ENCODE measurements at places on chromosomes 7 and 10.

GRCh38 chr7:139767561-139767982, 10.2 kb downstream of the HIPK2 start:
- no peak for DNase-seq
- H3K4me1 ChIP-seq = peaks cover 55% of the 10 kb centered on the region
- peaks cover 5% of the 10 kb centered on the region for H3K36me3 ChIP-seq
- H3K4me3 ChIP-seq = no peak overlapping the region
- no peaks in the 10 kb centered on the region for H3K27me3 ChIP-seq

- H3K4me1 ChIP-seq = peaks cover 10% of the 10 kb centered on the region
- H3K27ac ChIP-seq = no peak overlapping the region
- no peaks in the 10 kb centered on the region for H3K27me3 ChIP-seq
Observed at GRCh38 chr10:11605807-11606408, 5.5 kb downstream of the USP6NL start.

- peaks cover 16% of the 10 kb centered on the region for H3K4me1 ChIP-seq
- no peak overlapping the region for H3K27ac ChIP-seq
- no peak overlapping the region for H3K4me3 ChIP-seq
- H3K27me3 ChIP-seq = no peaks in the 10 kb centered on the region
Observed at GRCh38 chr7:100120733-100121036, 1.3 kb downstream of the CNPY4 start.

DNA sequence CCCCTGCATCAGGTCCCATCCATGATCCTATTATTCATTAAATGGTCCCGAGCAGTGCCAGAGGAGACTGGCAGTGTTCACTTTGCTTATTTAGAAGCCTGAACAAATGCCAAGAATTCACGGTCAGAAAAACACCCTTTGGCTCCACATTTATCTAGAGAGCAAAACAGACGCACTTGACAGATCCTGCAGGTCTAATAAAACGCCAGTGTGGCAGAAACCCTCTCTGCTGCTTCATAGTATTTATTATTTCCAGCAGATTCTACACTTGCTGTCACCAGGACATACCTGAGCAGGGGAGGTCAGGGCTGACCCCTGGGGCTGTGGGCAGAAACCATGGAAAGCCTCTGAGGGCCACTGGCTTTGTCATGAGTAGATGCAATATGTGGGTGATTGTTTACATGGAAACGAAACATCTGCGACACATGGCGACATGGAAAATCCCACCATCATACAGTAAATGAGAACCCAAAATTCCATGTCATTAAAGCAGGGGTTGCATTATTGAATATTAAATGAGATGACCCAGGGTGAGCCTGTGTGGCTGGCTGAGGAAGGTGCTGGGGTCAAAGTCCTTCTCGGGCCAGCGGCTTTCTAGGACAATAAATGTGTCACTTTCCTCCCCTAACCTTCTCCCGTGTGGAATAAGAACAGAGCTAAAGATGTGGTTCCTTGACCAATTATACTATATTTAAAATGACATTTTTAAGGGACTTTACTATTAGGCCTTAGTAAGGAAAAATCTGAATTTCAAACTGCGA, 205.9 kb upstream of the SVIL start:
- DNase-seq = peak; percentile 39
- peak overlapping the region; percentile 66 for H3K27ac ChIP-seq
- no peaks in the 10 kb centered on the region for H3K36me3 ChIP-seq
- no peak overlapping the region for H3K4me3 ChIP-seq
- H3K27me3 ChIP-seq = no peaks in the 10 kb centered on the region
- H3K4me1 ChIP-seq = no peaks in the 10 kb centered on the region

- no peaks in the 10 kb centered on the region for H3K27me3 ChIP-seq
- no peak overlapping the region for H3K4me3 ChIP-seq
- no peaks in the 10 kb centered on the region for H3K36me3 ChIP-seq
- H3K4me1 ChIP-seq = no peaks in the 10 kb centered on the region
- DNase-seq = no peak
Observed at GRCh38 chr7:46839651-46840050, 742.3 kb downstream of the TNS3 start.

- DNase-seq = peak; percentile 88
- H3K4me3 ChIP-seq = peak overlapping the region; percentile 64
- H3K27me3 ChIP-seq = no peaks in the 10 kb centered on the region
- H3K36me3 ChIP-seq = peaks cover 4% of the 10 kb centered on the region
- H3K4me1 ChIP-seq = no peaks in the 10 kb centered on the region
- no peak overlapping the region for H3K27ac ChIP-seq
Observed at GRCh38 chr10:100518761-100519241, 860 bp downstream of the SEC31B start.

GRCh38 chr7:46948716-46949115, 633.2 kb downstream of the TNS3 start:
- H3K27me3 ChIP-seq = no peaks in the 10 kb centered on the region
- no peak for DNase-seq
- H3K4me1 ChIP-seq = no peaks in the 10 kb centered on the region
- H3K36me3 ChIP-seq = no peaks in the 10 kb centered on the region

DNA sequence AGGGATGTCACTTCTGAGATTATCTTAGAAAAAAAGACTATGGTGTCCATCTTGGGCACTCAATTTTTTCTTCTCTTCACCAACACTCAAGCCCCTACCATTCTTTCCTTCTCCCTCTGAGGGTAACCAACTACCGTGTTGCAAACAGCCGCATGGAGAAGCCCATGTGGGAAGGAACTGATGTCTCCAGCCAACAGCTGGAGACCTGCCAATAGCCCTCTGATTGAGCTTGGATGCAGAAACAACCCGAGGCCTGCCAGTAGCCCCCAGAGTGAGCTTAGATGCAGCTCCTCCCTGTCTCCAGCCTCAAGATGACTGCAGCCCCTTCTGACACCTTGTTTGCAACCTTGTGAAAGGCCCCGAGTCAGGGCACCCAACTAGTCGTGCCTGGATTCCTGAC, 36.4 kb upstream of the CHCHD3 start:
- no peaks in the 10 kb centered on the region for H3K36me3 ChIP-seq
- no peaks in the 10 kb centered on the region for H3K27me3 ChIP-seq
- no peak overlapping the region for H3K27ac ChIP-seq
- DNase-seq = no peak
- no peaks in the 10 kb centered on the region for H3K4me1 ChIP-seq
- H3K4me3 ChIP-seq = no peak overlapping the region

GRCh38 chr7:46942574-46942973, 639.3 kb downstream of the TNS3 start:
- DNase-seq = no peak
- no peaks in the 10 kb centered on the region for H3K36me3 ChIP-seq
- H3K4me3 ChIP-seq = no peak overlapping the region
- no peak overlapping the region for H3K27ac ChIP-seq
- no peaks in the 10 kb centered on the region for H3K4me1 ChIP-seq
- no peaks in the 10 kb centered on the region for H3K27me3 ChIP-seq

DNA sequence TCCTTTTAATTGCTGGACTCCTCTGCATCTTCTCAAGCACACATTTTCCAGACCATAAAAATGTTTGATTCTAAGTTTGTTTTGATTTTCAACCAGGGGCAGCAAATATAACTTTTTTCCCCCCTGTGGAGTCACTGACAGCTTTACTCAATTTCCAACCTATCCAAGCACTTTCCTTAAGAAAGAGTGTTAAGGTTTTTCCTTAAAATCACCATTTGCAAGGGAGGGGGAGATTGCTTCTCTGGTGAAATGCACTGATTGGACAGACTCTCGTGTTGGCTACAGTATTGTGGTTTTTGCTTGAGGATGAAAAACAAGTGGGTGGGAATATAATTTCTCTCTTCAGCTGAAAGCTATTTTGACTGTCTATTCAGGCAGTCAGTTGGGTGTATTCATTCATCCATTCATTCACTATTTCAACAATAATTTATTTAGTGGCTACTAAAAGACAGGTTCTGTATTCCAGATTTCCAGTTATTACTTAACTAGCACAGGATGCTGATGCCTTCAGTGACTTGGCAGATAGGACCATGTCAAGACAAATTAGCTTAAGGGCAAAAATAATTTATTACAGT, 146.3 kb downstream of the BAMBI start:
- H3K27me3 ChIP-seq = no peaks in the 10 kb centered on the region
- no peak for DNase-seq
- H3K27ac ChIP-seq = no peak overlapping the region
- H3K4me1 ChIP-seq = no peaks in the 10 kb centered on the region
- H3K4me3 ChIP-seq = no peak overlapping the region

All from kidney (tissue), 22 donors.